ENCODE measurements at places on chromosomes 7 and 10.

- no peak for DNase-seq
Observed at GRCh38 chr7:100943693-100944092, 5.6 kb upstream of the MUC3A start.

GRCh38 chr7:90858546-90858945, 262.4 kb downstream of the CDK14 start:
- no peak for DNase-seq

- DNase-seq: no peak
Observed at GRCh38 chr7:30322271-30323005, 38.0 kb downstream of the ZNRF2 start.

- no peak for DNase-seq
Observed at GRCh38 chr7:40647719-40648118, 512.9 kb downstream of the SUGCT start.

- no peak for DNase-seq
Observed at GRCh38 chr10:89600041-89600440, 45.0 kb downstream of the PANK1 start.

DNA sequence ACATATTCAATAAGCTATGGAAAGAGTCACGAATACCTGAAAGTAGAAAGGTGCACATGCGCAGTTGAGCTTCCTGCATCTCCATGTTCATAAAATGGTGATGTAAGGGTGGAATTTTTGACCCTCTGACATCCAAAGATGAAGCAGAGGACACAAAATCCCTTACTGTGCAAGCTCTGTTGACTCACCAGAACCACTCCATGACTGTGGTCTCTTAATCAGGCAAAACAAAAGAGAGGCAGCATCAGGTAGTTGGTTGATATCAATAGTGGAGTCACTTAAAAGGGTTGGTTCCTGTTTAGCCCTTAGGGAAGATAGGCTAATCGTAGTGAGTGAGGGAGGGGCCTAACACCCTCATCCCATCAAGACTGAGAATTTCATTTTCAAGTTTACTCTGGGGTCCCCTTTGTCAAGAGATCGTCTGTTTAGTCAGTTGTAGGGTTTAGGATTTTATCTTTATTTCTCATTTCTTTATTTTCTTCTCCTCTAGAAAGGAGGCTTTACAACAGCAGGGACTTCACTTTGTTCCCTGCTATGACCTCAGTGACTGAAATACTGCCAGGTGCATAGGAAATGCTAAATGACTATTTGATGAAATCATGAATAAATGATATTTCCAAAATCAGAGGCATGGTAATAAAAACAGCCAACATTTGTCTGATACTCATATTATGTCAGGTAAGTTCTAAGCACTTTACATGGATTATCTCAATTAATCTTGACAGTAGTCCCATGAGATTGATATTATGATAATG, 98.1 kb downstream of the CD36 start:
- DNase-seq: no peak

- no peak for DNase-seq
Observed at GRCh38 chr7:99369767-99370391, 4.7 kb upstream of the ARPC1B start.

GRCh38 chr7:83952236-83952635, 242.4 kb downstream of the SEMA3A start:
- DNase-seq: no peak

GRCh38 chr7:91892099-91892705, 11.7 kb upstream of the MTERF1 start:
- DNase-seq: no peak

- no peak for DNase-seq
Observed at GRCh38 chr10:49053053-49053997, 62.0 kb downstream of the VSTM4 start.

DNA sequence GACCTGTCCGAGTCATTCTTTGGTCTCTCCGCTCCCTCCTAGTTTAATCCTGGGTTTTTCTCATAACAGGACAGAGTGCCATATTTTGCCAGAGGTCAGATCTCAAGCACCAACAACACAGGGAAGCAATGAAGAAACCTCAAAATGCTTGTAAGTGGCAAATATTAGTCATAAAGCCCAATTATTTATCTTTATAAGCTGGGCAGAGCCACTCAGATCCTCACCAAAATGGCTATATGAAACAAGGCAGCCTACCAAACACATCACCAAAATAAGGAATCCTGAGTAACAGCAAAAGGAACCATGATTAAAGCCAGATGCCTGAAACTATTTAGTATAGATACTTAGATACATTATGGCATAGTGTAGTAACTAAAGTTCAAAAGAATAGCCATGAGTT, 4.7 kb downstream of the ECD start:
- no peak for DNase-seq

GRCh38 chr10:112213098-112213823, 29.7 kb upstream of the GPAM start:
- DNase-seq: no peak

DNA sequence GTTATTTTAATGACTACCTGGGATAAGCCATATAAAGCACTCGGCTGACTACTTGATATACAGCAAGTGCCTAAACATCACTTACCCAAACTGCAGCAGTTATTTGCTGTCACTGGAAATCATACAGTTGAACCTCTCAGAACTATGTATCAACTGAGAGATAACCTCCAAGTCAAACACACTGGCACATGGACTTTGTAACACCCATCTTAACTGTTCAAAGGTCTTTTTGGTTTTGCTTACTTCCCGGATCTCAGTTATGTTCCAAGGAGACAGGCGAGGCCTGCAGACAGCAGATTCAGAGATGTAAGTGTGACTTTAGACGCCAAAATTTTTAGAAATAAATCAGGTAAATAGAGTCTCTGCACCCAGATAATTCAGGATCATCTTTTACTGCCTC, 34.6 kb upstream of the DAGLB start:
- no peak for DNase-seq

- no peak for DNase-seq
Observed at GRCh38 chr10:85293483-85293882, 965.1 kb downstream of the CCSER2 start.

GRCh38 chr7:133784486-133785001, 342.6 kb upstream of the LRGUK start:
- no peak for DNase-seq

DNA sequence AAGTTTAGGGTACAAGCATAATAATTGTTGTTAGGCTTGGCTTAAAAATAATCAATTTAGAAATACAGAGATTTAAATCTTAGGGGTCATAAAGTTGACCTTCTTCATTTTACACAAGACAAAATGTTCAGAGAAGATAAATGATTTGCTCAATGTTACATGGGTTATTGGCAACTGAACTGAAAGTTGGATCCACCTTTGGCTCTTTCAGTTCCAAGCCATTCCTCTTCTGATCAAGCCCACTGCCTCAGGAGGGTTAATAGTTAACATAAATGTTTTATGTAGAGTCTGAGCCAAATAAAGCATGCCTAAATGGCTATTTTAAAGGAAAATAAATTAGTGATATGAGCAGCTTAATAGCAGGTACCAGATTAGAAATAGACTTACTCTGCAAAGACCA, 79.1 kb upstream of the RHOBTB1 start:
- DNase-seq: no peak

- DNase-seq: no peak
Observed at GRCh38 chr10:21758239-21758638, 224.2 kb downstream of the MLLT10 start.

- no peak for DNase-seq
Observed at GRCh38 chr7:135831455-135832195, 83.0 kb upstream of the FAM180A start.

DNA sequence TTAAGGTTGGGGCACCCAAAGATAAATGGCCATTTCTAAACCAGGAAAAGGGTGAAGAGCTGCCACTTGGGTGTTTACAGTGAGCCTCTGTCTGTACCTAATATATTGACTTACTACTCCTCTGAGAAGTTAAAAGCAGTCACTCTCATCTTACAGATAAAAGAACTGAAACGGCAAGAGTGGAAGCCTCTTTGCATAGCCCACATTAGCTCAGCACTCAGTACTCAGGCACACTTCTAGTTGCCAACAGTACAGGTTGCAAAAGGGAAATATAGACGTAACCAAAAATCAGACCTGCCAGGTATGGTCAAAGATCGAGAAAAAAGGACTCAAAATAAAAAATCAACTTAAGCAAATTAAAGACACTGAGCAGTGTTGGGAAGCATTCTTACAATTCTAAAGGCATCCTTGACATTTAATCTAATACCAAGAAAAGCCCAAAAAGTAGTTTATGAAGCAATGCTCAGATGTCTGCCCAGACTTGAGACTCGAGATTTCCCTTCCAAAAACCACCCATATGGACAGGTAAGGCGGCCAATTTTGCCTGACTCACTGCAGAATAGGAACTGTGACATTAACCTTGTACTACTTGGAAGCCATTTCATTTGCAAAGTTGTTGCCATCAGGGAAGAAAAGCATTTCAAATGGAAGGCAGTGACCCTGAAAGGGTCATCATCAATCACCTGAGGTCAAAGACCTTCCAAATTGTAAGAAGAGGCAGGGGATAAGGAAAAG, 139.3 kb downstream of the SLC25A13 start:
- no peak for DNase-seq

GRCh38 chr7:102211590-102212550, 74.8 kb upstream of the SH2B2 start:
- DNase-seq: no peak

DNA sequence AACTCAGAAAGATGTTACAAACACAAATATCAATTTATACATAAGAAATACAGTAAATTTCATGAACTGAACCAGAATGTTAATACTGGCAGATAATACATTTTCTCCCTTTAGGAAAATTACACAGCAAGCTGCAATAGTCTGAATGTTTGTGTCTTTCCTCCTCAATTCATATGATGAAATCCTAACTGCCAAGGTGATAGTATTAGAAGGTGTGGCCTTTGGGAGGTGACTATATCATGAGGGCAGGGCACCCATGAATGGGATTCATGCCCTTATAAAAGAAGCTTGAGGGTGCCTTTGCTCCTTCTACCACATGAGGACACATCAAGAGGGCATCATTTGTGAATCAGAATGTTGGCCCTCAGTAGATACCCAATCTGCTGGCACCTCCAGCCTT, 64.3 kb upstream of the GPR22 start:
- no peak for DNase-seq

DNA sequence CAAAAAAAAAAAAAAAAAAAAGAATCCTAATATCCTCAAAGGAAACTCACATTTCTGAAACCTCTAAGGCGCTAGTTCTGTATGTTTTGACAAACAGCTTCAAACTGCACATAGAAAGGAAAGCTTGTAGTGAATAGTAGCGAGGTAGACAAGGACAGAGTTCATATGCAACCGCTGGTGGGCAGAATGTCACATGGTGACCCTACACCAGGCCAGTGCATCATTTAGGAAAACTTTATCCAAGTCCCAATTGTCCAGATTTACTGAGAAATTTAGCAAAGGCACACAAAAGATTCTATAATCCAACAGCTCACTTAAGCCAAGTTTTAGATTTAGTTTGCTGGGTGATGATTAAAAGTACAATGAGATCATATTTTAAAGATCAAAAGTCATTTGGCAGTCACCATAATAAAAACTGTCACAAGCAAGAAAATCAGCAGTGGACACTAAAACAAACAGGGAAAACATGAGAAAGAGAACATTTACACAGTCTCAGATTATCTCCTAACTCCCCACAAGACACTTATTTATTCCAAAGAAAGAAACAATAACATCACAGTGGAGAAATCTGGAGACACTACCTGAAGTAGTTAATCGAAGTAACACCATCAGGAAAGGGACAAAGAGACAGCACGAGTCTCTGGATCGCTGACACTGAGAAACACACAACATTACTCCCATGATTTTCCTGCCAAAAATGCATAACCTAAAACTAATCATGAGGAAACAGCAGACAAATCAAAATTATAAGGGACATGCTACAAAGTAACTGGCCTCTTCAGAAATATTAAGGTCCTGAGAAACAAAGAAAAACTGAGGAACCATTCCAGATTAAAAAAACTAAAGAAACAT, 20.2 kb downstream of the FAM204A start:
- no peak for DNase-seq

DNA sequence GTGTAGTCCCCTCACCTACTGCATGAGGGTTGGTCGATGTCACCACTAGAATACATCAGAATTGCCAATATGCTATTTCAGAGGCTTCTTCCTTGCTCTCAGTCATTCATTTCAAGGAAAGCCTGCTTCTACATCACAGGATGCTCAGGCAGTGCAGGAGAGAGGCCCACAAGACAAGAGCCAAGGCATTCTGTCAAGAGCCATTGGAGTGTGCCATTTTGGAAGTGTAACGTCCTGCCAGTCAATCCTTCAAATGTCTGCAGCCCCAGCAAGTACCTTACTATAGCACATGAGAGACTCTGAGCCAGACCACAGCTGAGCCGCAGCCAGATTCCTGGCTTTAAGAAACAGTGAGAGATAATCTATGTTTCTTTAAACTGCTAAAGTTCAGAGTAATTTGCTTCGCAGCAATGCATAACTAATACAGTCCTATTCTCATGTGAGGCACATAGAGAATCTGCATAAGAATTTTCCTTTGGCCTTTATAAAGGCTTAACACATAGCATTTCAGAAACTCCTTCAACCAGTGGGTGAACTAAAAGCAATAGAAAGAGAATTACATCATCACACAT, 166.5 kb upstream of the GNAI1 start:
- DNase-seq: no peak

GRCh38 chr10:52322936-52323335, 8.9 kb downstream of the DKK1 start:
- no peak for DNase-seq

DNA sequence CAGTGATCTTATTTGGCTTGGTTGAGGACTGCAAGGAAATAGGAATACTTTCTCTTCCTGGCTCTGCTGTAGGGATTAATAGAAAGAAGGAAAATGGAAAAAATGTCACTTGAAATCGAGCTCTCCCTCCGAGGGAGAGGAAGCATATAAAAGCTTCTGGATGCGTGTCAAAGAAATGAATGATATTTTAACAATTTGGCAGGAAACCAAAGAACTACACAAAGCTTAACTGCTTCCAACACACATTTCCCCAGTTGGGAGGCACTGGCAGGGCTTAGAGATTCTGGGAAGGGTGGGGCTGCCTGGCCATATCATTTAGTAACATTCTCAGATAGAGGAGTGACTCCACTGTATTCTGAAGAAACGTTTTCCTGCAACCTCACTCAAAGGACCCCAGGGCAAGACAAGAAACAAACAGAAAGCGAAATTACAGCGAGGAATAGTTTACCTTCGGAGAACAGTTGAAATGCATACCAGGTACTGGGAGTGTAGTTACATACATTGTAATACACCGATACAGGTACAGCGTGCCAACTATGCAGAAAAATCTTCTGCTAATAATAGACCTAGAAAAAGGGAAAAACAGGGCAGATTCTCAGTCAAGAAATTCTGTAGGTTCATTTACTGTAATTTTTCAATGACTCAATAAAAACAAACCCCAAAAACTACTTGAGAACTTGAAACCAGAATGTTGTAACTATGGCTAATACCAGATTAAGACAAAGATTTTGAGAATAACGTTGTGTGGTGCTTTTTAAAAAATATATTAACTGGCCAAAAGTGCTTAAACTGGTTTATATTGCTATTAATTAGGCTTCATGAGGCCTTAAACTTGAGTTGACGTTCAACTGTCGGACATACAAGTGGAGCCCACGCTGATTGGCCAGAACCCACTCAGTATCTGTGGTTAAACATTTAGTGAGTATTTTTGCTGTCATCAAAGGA, 75.7 kb upstream of the ASAH2 start:
- DNase-seq: no peak
